Effector CD4-positive, alpha-beta T cell (primary cell): ENCODE measurements at places on chromosomes 16 and 17.

- no peak for DNase-seq
These were observed 671 bp downstream of the CHMP6 start for GRCh38 chr17:80992077-80992947.

DNA sequence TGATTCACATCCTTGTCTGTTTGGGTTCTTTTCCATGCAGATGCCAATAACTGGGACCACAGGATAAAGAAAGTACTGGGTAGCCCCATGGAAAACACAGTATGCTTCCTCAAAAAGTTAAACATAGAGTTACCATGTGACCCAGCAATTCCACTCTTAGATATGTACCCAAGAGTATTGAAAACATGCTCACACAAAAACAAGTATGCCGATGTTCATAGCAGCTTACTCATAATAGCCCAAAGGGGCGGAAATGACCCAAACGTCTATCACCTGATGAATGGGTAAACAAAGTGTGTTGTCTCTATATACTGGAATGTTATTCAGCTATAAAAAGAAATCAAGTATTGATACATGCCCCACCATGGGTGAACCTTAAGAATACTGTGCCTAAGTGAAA is 55.4 kb downstream of the CYB5B start:
- no peak for DNase-seq

GRCh38 chr16:86244936-86245335 is 265.4 kb upstream of the FOXF1 start:
- DNase-seq, result no peak

DNA sequence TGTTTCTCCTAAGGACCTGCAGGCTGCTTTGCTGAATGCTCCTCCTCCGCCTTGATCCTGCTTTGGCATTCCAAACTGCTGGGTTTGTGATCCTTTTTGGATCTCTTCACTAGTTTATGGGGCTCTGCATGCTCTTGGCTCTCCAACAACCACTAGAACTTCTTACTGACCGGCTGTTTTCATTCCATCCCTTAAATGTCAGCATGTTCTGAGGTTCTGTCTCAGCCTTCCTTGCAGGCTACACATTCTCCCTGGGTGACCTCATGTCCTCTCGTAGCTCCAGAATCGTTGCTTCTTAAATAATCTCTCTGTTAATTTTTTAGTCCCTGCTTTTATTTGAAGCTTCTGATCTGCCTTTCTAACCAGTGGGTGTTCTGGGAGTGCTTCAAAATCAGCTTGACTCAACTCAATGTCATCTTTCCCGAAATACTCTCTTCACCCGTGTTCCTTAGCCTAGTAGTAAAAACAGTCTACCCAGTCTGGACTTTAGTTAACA is 119.0 kb upstream of the HS3ST2 start:
- DNase-seq, result no peak

DNA sequence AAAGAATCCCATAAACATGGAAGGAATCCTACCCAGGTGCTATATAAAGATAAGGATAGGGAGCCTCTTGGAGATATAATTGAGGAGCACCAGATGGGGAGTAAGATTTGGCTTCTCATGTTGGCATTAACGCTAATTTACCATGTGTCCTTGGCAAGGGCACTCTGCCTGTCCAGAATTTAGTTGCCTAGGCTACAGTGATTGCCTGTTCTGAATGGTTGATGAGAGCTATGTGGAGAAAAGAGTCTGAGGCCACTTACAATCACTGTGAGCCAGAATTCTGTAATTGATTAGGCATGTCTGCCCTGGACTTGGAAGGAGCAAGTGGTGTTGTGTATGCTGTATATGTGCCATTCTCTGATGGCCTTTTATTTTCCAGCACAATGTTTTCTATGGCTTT is 1101.2 kb upstream of the RBFOX1 start:
- DNase-seq, result no peak

DNA sequence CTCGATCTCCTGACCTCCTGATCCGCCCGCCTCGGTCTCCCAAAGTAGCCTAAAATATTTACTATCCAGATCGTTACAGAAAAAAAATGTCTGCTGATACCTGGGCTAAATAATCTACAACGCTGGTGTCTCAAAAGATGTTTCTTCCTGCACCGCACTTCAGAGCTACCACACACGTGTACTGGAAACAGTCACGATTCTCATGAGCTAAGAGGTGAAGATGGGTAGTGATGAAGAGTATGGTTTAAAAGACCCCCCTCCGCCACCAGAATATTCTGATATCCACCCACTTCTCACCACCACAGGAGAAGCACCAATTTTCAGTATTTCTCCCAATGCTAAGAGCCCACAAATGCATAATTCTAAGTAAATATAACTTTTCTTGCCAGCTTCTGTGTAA is 50.2 kb downstream of the SMG6 start:
- DNase-seq, result no peak

DNA sequence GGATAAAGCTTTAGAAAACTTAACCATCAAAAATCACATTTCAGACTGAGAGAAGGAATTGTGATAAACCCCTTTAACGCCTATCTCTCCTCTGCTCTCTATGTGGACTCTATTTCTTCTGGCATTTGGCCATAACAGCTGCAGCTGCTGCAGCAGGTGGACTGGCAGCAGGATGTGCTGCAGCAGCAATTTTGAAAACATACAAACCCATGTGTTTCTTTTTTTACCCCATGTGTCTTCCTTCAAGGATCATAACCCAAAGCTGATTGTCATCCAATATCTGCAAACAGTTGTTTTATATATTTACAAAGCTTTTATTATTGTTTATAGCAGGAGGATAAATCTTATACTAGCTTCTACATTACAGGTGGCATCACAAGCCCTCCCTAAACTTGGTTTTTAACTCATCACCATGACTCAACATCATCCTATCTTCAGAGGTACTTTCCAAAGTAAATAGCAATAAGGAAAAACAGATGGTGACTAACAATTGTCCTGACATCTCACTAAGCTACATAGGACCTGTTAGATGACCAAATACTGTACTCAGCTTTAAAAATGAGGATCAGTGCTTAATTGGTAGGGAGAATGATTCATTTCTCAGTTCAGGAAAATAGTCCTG is 14.5 kb upstream of the KRTAP9-2 start:
- DNase-seq, result no peak

DNA sequence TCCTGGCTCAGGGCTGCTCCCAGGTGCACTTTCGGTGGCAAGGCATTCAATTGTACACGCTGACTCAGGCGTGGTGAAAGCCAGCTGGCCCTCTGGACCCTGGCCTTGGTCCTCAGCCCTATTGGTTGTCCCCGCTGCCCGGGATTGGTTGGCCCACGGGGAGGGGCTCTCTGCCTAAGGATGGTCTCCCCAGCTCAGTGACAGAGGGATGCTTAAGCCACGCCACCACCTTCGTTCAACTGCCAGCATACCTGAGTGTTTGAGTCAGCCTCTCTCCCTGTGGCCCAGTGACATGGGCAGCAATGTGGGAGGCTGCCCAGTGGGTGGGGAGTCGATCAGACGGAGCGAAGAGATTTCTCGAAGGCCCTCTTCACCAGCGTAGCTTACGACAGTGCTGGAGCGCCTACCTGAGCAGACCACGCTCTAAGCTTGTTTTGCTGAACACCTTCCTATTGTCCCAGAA is 30.3 kb downstream of the IRF8 start:
- DNase-seq, result no peak

DNA sequence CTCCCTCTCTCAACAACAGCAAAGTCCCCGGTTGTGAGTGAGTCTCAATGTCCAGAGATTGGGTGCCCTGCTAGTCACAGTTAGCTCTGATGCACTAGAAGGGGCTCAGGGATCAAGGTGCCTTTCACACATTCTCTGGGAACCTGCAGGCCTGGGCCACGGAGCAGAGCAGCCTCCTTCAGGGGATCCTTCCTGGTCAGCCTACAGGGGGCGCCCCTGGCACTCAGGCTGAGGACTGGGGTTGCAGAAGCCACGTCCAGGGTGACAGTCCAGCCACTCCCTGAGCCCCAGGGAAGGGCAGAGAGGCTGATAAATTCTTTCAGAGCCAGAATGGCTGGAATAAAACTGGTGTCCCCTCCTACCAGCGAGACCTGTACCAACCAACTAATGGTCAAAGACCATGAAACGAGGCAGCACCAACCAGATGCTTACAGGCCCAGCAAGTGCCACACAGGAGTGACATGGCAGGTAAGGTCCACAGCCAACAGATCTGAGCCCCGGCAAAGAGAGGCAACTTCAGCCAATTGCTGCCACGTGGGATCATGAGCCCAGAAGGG is 43.5 kb downstream of the ST3GAL2 start:
- peak; percentile 46 for DNase-seq

- DNase-seq, result no peak
These were observed 35.0 kb upstream of the MRC2 start for GRCh38 chr17:62592341-62593099.

- no peak for DNase-seq
These were observed 41.7 kb upstream of the JPH3 start for GRCh38 chr16:87560428-87561199.

DNA sequence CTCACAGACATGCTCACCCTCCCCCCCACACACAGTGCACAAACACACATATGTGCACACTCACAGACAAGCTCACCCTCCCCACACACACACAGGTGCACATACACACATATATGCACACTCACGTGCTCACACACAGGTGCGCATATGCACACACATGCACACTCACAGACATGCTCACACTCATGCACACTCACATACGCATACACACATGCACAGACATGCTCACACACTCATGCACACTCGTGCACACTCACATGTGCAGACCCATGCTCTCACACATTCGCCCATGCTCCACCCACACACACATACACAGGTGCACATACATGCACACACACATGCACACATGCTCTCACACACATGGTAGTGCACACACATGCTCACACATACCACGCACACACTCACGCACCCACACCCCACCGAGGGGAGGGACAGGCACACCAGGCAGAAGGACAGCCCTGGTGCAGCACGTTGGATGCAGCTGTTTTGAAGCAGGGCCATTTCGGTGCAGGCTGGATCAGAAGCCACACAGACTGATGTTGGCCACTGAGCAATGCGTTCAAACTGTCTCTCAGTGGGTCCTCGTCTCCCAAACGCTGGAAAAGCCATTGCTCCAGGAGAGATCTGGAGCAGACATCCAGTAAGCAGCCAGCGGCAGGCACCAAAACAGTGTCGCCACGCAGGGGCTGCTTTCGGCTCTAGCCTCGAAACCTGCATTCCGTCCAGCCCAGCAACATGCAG is 86.2 kb upstream of the ZNF469 start:
- DNase-seq, result no peak

GRCh38 chr17:8986295-8986694 is 20.8 kb upstream of the PIK3R5 start:
- DNase-seq, result no peak

- no peak for DNase-seq
These were observed 51.6 kb downstream of the N4BP1 start for GRCh38 chr16:48558371-48558841.

- no peak for DNase-seq
These were observed 25.5 kb downstream of the C17orf58 start for GRCh38 chr17:67970783-67971182.

DNA sequence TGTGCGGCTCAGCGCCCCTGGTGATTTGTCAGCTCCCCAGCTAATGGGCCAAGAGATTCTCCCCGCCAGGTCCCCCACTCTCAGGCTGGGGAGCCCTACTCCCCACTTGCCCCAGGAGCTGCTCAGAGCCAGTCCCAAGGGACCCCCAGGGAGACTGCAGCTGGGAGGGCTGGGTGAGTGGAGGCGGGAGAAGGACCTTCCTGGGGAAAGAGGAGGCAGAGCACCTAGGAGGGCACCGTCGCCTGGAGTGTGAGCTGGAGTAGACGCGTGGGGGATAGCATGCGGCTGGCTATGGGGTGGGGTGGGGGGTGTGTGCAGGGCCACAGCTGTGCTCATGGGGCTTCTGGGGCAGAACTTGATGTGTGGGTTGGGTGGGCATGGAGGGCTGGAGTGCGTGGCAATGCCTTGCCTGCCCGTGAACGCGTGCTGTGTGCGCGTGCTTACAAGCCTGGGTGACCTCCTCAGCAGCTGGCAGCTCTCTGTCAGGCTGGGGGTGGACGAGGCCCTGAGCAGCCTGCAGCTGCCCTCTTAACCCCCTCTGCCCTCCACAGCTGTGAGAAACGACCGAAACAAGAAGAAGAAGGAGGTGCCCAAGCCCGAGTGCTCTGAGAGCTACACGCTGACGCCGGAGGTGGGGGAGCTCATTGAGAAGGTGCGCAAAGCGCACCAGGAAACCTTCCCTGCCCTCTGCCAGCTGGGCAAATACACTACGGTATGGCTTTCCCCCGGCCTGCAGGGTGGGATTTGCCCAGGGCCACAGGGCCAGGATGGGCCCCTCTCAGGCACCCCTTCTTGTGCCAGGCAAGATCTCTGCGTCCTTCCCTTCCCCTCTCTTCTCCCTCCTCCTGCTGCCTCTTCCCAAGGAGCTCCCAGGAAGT is 12.9 kb downstream of the GJD3 start:
- no peak for DNase-seq

DNA sequence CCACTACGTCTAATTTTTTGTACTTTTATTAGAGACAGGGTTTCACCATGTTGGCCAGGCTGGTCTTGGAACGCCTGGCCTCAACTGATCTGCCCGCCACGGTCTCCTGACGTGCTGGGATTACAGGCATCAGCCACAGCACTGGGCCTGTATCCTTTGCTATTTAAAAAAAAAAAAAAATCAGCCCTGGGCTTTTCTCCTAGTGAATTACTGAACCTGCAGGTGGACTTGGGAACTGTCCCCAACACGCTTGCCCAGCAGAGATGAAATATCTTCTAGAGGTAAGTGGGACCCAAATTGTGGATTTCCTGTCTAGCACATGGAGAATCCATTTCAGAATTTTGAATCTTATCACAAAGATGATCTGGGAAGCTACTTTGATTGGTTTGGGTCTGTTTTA is 14.8 kb downstream of the CNOT1 start:
- no peak for DNase-seq

- DNase-seq, result no peak
These were observed 11.5 kb upstream of the PIPOX start for GRCh38 chr17:29031488-29031887.

GRCh38 chr17:66605541-66605940 is 229.4 kb upstream of the CACNG5 start:
- DNase-seq, result no peak

DNA sequence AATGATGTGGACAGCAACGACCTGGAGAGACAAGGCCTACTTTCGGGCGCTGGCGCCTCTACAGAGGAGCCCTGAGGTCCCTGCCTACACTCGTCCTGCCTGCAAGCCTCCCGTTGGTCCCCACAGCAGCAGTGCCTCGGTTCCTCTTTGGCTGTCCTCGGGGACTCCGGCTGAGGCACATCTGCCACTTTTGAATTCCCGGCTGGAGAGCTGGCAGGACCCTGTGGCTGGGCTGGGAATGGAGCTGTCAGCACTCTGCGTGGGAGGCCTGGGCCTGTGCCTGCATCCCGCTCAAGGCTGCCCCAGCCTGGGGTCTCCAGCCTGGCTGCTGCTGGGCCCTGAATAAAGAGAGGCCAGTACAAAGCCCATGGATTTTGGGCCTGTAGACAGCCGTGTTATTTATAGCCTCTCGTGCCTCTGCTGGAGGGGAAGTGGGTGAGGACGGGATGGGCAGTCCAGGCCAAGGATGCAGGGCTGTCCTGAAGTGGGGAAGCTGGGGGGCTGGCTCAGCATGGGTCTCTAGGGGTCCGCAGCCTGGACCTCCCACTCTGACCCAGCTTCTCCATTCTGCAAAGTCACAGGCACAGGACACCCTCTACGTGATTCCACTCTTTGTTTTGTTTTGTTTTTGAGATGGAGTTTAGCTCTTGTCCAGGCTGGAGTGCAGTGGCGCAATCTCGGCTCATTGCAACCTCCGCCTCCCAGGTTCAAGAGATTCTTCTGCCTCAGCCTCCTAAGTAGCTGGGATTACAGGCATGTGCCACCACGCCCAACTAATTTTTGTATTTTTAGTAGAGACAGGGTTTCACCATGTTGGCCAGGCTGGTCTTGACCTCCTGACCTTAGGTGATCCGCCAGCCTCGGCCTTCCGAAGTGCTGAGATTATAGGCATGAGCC is 10.6 kb upstream of the SPNS2 start:
- no peak for DNase-seq
